Naive thymus-derived CD8-positive, alpha-beta T cell (primary cell): ENCODE measurements at places on chromosomes 13 and 19. TPM values are rescaled to one million over a fixed set of nuclear protein-coding genes. Genes with fewer than 3 reads are reported as not detected.

GRCh38 chr13:70253834-70254233, 145.6 kb upstream of the KLHL1 start:
- DNase-seq = no peak
- no peak overlapping the region for H3K4me3 ChIP-seq
- H3K27ac ChIP-seq = no peak overlapping the region
- no peaks in the 10 kb centered on the region for H3K36me3 ChIP-seq

- peaks cover 57% of the 10 kb centered on the region for H3K36me3 ChIP-seq
- H3K27ac ChIP-seq = peak overlapping the region; percentile 65
- no peaks in the 10 kb centered on the region for H3K27me3 ChIP-seq
These were observed 68.8 kb downstream of the DOCK9 start for GRCh38 chr13:98909016-98909415.

DNA sequence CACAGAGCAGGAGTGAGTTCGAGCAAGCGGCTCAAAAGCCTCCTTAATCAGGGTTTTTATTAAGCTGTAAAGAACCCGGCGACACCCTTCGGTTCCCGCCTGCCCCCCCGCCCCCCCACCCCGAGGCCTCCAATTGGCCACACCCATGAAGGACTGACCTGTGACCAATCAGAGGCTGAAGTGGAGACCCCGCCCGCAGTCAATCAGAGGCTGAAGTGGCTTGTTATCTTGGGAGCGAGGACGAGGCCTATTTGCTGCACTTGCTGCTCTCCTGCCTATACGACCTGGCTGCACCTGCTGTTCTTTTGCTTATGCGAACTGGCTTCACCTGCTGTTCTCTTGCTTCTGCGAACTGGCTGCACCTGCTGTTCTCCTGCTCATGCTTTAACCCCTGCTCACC, 844.9 kb downstream of the OLFM4 start:
- H3K4me1 ChIP-seq = no peaks in the 10 kb centered on the region
- no peaks in the 10 kb centered on the region for H3K36me3 ChIP-seq
- H3K27ac ChIP-seq = no peak overlapping the region
- no peak overlapping the region for H3K4me3 ChIP-seq

- no peak overlapping the region for H3K4me3 ChIP-seq
- H3K27ac ChIP-seq = peak overlapping the region; percentile 77
- DNase-seq = peak; percentile 4
- no peaks in the 10 kb centered on the region for H3K27me3 ChIP-seq
- H3K36me3 ChIP-seq = no peaks in the 10 kb centered on the region
These were observed 11.1 kb upstream of the PLIN3 start for GRCh38 chr19:4878491-4878968.

DNA sequence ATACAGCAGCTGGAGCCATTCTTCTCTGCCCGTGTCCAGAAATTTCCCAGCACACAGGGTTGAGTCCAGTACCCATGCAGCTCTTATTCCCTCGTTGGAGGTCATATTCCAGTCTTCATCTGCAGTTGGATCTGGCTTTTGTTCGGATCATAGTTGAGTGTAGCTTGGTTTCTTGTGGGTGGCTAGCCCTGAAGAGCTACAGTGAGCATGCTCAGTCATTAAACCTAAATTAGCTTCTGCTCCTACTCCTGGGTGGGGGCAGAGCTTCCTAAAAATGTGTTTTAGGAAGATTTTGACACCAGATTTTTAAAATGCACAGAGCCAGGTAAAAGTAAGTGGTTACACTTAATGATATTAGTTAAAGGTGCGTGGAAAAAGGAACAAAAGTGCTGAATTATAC, 64.4 kb downstream of the DGKH start:
- H3K4me1 ChIP-seq = peaks cover 5% of the 10 kb centered on the region
- DNase-seq = no peak
- H3K27me3 ChIP-seq = no peaks in the 10 kb centered on the region
- no peak overlapping the region for H3K4me3 ChIP-seq
- no peaks in the 10 kb centered on the region for H3K36me3 ChIP-seq

DNA sequence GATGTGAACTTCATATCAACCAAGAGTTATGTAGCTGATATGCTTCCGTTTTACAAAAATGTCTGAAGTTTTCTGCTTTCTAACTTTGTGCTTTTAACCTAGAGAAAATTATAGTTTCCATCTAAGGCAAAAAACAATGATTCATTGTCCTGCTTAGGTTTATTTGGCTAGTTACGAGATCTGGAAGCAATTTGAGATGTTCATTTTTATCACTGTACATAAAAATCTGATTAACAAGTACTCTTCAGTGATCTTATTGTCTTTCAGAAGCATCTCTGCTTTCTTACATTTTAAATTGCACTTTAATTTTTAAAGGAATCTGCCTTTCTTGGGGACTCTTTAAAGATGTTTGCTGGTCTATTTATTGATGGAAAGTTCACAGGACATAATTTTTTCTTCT, 188.1 kb downstream of the RFC3 start:
- no peak overlapping the region for H3K27ac ChIP-seq
- DNase-seq = no peak
- no peaks in the 10 kb centered on the region for H3K4me1 ChIP-seq
- no peak overlapping the region for H3K4me3 ChIP-seq
- no peaks in the 10 kb centered on the region for H3K27me3 ChIP-seq

Gene ZNF177
- 4.6 TPM for total RNA-seq
